ENCODE measurements at places on chromosomes 2 and 18. TPM values are rescaled to one million over a fixed set of nuclear protein-coding genes. Genes with fewer than 3 reads are reported as not detected.

- no peak overlapping the region for H3K27ac ChIP-seq
- H3K4me3 ChIP-seq: no peak overlapping the region
- H3K4me1 ChIP-seq: no peaks in the 10 kb centered on the region
- no peaks in the 10 kb centered on the region for H3K36me3 ChIP-seq
- DNase-seq: no peak
These were observed 136.2 kb upstream of the ARHGAP28 start for GRCh38 chr18:6593142-6593885.

- no peaks in the 10 kb centered on the region for H3K4me1 ChIP-seq
- no peak overlapping the region for H3K4me3 ChIP-seq
- 0 out of 2 replicates have a peak, but pooled peaks cover 5% of the 10 kb centered on the region for H3K27me3 ChIP-seq
- no peak for DNase-seq
- no peak overlapping the region for H3K27ac ChIP-seq
These were observed 110.7 kb downstream of the INO80D start for GRCh38 chr2:205975082-205975949.

- no peaks in the 10 kb centered on the region for H3K4me1 ChIP-seq
- H3K27me3 ChIP-seq: peaks cover 15% of the 10 kb centered on the region
- DNase-seq: no peak
- H3K36me3 ChIP-seq: no peaks in the 10 kb centered on the region
These were observed 35.2 kb downstream of the C1QL2 start for GRCh38 chr2:119123389-119123788.

The FAM237A gene
- not detected for total RNA-seq

The SAG gene
- total RNA-seq: not detected

The CFC1 gene
- total RNA-seq: not detected

DNA sequence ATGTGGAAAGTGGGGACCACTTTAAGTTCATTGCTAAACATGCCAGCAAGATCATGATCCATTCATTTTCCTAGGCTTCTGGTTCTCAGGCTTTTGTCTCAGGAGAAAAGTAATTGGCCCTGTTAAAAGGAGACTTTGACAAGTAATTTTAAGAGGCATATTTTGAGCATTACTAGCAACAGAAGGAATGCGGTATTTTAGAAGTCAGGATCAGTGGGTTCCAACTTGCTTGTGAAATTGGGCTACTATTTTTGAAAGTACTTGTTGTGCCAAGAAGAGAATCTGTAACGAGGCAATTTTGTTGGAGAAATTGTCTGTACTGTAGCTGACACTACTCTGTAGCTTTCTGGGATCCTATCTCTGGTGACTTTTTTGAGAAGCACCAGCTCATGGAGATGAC lies 59.4 kb downstream of the CERS6 start:
- no peaks in the 10 kb centered on the region for H3K36me3 ChIP-seq
- no peaks in the 10 kb centered on the region for H3K27me3 ChIP-seq
- peak; percentile 91 for DNase-seq
- H3K4me1 ChIP-seq: peaks cover 37% of the 10 kb centered on the region
- peak overlapping the region; percentile 71 for H3K27ac ChIP-seq
- H3K4me3 ChIP-seq: peak overlapping the region; percentile 7

The MRPL44 gene
- 34.9 TPM for total RNA-seq

The SERPINB4 gene
- total RNA-seq: not detected

- no peaks in the 10 kb centered on the region for H3K27me3 ChIP-seq
- no peak overlapping the region for H3K4me3 ChIP-seq
- H3K27ac ChIP-seq: no peak overlapping the region
These were observed 166.5 kb upstream of the SIX3 start for GRCh38 chr2:44774826-44775492.

- H3K4me3 ChIP-seq: no peak overlapping the region
- peaks cover 17% of the 10 kb centered on the region for H3K27me3 ChIP-seq
- no peaks in the 10 kb centered on the region for H3K4me1 ChIP-seq
These were observed 176.7 kb upstream of the ST6GAL2 start for GRCh38 chr2:107062599-107063220.

Measured in GM23248 (cell line).